ENCODE measurements at places on chromosomes 5 and 9. TPM values are rescaled to one million over a fixed set of nuclear protein-coding genes. Genes with fewer than 3 reads are reported as not detected.

CCNI2 gene
- 55.6 TPM for total RNA-seq

LCN12 gene
- total RNA-seq = 1.8 TPM

GRCh38 chr9:117783828-117784227 lies 79.6 kb downstream of the TLR4 start:
- DNase-seq = peak; percentile 22

ZBED3 gene
- total RNA-seq = 0.49 TPM

All from activated T-helper 1 cell treated with anti-CD3 and anti-CD28 coated beads, Interleukin-12 subunit alpha, Interleukin-12 subunit beta, Interleukin-2, Interleukin-4 antibody, amounts not matched to agents 30 ng/mL and 10 ng/mL and 1 ng/mL, durations not matched to agents 14 hours and 24 hours and 36 hours (primary cell).